ENCODE measurements at places on chromosomes 2 and 18.

GRCh38 chr2:146669735-146670134 is 1175.1 kb upstream of the ACVR2A start:
- no peak for DNase-seq

DNA sequence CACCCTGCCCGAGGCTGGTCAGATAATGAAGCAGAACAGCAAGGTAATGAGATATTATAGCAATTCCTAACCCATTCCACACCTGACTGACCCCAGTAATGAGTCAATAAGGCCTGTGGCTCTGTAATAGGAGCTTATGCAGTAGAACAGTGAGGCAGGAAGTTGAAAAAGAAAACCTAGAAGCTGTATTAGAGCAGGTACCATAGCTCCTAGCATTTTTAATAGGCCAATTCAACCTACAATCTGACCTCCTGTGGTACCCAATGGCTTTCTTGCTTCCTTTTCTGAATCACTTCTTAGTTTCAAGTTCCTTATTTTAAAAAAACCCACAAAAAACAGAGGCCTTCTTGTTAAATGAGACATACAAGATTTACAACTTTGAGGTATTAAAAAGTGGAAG is 43.6 kb upstream of the MAP2 start:
- no peak for DNase-seq

- DNase-seq, result no peak
These were observed 22.0 kb downstream of the SAG start for GRCh38 chr2:233329489-233330135.

GRCh38 chr2:19993731-19994130 is 3.8 kb upstream of the WDR35 start:
- no peak for DNase-seq

GRCh38 chr2:209986415-209986814 is 16.0 kb upstream of the RPE start:
- no peak for DNase-seq

GRCh38 chr2:148299616-148300015 is 278.7 kb downstream of the MBD5 start:
- no peak for DNase-seq

- DNase-seq, result no peak
These were observed 96.8 kb downstream of the SGPP2 start for GRCh38 chr2:222521099-222521498.

- DNase-seq, result no peak
These were observed 242.0 kb downstream of the RAD51AP2 start for GRCh38 chr2:17276220-17276619.

DNA sequence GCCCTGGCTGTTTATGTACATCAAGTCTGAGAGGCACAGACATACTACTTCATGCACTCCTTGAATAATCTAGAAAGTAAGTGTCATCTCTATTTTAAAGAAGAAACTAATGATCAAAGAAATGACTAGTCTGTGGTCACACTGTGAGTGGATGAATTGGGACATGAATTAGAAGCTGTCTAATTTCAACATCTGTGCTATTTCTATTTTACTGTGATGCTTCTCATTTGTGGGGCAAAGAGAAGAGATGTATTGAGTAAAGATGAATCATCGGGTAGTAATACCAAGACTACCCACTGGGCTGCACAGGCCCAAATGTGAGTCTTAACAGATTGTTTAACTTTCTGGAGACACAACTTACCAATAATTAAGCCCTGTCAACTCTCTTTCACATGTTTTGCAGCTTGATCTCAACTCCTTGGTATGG is 42.4 kb upstream of the MTIF2 start:
- no peak for DNase-seq

DNA sequence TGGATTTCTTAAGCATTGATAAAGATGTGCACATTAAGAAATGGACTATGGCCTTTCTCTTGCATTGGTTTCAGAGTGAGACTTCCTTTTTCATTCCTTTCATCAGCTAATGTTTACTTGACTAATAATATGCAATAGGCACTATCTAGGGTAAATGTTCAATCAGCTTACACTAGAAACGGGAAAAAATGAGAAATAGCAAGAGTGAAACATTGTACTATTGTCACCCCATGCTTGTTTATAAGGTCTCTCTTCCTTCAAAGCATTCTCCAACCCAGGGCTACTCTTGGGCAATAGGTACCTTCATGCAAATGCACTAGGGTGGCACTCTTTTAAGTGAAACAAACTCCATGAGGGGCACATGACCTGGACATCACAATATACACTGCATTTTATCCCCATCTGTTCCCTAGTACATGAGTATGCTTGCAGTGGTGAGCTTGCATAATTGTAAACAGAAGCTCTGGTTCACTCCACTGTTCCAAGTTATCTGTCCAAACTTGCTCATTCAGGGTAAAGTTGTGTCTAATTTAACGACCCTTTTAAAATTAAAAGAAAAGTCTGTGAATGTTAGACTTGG is 402.3 kb downstream of the ERBB4 start:
- no peak for DNase-seq

- DNase-seq, result no peak
These were observed 7.6 kb downstream of the NEU4 start for GRCh38 chr2:241816431-241817121.

DNA sequence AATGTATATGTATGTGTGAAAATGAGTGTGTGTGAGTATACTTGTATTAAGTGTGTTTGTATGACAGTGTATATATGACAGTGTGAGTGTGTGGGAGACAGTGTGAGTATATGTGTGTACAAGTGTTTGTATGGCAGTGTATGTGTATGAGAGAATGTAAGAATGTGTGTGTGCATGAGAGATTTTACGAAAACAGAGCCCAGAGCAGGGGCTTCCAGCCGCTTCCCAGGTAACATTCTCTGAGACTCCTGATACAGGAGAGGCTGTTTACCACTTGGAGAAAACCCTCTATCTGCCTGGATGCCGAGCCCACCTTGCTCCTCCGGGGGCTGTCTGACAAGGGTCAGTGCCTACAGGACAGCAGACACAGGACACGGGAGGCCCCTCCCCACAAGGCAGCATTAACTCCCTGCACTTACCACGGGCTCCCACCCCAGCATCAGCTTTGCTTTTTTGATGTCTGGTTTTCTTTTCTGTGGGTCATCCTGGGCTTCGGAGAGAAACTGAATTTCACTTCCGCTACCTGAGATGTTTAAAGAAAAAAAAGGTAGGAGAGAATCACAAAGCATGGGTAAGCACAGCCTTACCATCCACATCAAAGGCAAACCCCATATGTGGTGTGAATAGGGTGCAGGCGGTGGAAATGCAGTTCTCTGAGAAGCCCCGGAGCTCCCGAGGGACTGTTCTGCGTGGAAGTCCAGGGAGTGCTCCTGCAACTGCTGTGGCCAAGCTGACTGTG is 97.6 kb downstream of the UXS1 start:
- no peak for DNase-seq

GRCh38 chr18:58195278-58195765 is 151.3 kb downstream of the NEDD4L start:
- DNase-seq, result no peak

DNA sequence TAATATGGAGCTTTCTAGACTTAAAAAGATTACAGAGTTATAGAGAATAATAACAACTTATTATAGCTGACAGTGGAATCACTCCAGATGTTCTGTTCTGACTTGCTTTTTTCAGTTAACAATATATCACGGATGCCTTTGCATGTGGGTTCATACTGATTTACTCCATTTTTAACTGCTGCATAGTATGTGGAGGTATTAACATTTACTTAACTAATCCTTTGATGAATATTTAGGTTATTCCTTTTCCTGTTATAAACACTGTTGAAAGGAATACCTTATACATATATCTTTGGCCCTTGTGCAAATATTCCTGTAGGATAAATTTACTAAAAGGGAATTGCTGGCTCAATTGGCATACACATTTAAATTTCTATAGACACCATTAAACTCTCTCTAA is 33.1 kb upstream of the ZFP36L2 start:
- DNase-seq, result no peak

GRCh38 chr2:28437149-28437835 is 44.6 kb downstream of the FOSL2 start:
- DNase-seq, result no peak

DNA sequence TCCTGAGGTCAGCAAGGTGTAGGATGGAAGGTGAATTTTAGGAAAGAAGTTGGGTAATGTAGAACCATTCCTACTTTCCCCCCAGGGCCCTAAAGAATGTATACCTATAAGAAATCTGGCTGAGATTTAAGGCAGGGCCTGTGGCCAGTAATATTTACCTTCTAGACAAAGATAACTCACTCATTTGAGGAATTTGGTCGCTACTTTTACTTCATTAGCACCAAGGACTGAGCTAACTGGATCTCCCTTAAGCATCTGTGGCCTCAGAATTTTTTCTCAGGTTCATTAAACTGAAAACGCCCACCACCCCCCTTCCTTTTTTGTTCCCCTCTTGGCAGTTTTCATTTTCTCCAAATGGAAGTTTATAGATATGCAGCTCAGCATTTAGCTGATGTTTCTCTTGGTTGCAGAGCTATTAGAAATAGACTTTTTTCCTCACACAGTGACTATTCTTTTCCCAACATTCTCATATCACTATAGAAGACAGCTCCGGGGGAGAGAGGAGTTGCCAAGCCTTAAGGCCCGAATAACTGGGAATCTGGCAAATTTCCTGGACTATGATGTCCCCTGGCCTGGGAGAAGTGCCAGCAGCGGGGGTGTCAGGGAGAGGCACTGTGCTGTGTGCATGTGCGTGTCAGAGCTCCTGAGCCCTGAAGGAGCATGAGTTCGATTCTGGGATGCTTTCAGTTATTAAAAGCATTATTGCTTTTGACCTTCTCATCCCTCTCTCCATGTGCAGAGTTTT is 310.9 kb downstream of the PRKCE start:
- no peak for DNase-seq

DNA sequence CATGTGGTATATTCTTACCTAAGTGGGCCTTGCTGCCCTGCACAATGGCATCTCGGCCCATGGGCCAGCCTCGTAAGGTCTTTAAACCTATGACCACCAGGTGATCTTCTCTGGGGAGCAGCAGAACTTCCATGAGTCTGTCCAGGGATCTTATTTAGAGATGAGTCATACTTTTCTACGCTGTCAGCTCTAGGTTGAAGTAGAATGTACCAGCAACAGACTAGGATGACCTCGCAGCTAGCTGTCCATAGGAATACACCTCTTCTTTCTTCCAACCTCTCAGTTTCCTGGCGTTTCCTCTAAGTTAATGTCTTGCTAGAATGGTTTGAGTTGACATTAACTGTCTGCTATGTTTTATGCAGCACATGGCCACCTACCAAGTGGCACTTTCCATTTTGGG is 15.6 kb upstream of the CXCR4 start:
- DNase-seq, result no peak

GRCh38 chr2:199458009-199458805 is 468 bp upstream of the SATB2 start:
- DNase-seq, result no peak

- DNase-seq, result no peak
These were observed 105.3 kb upstream of the UGP2 start for GRCh38 chr2:63736354-63736753.

DNA sequence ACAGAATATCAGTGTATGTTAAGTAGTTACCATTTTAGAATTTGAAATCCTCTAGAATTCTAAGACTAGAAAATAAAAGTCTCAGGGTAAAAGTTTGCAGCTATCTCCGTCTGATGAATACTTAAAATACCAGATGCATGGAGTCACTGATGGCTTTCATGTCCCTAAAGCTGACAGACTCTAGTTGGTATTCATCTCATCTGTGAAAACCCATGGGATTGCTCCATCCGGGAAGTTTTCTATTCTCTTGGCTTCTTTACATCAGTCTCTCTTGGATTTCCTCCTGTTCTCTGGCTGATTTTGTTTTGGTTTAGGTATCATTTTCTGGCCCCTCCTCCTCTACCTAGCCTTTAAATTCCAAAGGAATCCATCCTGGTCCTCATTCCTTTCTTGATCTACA is 465.6 kb upstream of the POU3F3 start:
- DNase-seq, result no peak

GRCh38 chr2:238159661-238160205 is 963 bp downstream of the ERFE start:
- no peak for DNase-seq

GRCh38 chr2:238149841-238150572 is 8.8 kb upstream of the ERFE start:
- DNase-seq, result no peak

DNA sequence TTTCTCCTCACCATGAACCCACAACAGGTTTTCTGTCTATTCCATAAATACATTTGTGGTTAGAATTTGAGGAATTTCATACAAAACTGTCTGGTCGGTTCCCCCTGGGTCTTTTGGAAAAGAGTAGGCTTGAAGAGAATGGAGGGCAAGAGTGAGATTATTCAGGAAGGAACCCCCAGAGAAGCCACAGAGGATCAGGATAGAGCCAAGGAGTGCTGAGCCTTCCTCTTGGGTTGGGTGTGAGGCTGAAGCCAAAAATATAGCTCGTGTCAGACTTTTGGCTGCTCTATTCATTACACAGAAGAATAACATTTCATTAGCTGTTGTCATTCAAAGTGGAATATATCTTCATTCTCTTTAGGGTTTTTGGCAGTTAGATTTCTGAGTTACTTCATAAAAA is 45.9 kb upstream of the YES1 start:
- no peak for DNase-seq

GRCh38 chr2:68172521-68172920 is 14.8 kb downstream of the PNO1 start:
- no peak for DNase-seq

DNA sequence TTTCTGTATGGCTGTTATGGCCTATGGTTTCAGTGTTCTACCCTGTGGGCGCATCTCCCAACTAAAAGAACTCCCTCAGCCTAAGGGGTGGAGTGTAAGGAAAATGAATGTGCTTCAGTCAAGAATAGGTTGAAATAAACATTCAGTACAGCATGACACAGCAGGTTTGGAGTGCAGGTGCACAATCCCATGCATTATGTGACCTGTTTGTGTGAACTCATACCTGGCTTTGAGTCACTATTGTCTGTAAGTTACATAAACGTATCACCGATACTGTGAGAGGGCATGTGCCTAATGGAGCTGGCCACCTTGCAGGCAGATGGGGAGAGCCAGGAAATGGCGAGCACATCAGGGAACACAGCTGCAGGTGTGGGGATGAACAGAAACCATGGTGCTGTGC is 216.0 kb downstream of the DSEL start:
- DNase-seq, result no peak

DNA sequence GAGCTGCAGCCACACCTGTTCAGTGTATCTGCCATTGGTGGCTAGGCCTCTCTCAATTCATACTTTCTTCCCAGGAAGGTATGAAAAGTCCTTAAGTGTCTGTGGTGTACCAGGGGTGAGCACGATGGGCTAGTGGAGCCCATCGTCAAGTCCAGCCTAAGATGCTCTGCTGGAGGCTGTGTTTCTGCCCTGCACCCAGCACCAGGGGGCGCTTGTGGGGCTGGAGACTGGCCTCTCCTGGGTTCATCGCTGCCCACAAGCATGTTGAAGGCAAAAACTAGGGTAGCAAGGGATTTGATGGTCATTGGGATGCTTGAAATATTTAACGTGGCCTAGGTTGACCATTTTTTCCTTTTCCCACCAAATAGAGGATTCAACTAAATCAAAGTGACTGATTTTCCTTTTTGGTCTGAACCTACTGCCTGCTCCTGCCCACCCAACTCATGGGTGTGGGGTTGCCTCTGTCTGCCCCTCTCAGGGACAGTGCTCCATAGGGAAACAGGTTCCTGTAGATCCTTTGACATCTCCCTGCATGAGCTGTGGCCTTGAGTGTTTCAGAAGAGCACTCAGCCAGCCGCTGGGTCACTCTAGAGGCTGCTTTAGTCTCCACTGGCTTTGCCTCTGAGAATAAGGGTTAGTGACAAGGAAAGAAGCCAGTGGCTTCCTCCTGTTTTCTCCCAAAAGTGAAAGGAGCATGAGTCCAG is 59.0 kb downstream of the TPGS2 start:
- no peak for DNase-seq
